ENCODE measurements at places on chromosomes 6 and 20. TPM values are rescaled to one million over a fixed set of nuclear protein-coding genes. Genes with fewer than 3 reads are reported as not detected.

DNA sequence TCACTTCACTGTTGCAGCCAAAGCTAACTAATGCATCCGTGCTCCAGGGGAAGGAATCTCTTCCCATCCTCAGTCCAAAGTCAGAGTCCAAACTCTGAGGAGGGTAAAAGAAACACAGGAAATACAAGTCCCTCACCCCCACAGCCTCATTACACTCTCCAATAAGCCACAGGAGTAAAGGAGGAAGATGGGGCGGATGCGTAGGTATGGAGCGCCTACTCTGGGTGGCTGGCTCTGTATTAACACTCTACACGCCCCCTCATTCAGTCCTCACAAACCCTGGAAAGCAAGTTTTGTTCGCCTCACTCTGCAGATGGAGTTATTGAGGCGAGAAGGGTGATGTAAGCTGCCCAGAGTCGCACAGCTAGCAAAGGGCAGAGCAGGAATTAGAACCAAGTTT, 242.9 kb downstream of the NRN1 start:
- no peak overlapping the region for H3K27ac ChIP-seq
- no peak overlapping the region for H3K4me3 ChIP-seq
- DNase-seq, result no peak
- H3K36me3 ChIP-seq, result no peaks in the 10 kb centered on the region
- no peaks in the 10 kb centered on the region for H3K4me1 ChIP-seq

DNA sequence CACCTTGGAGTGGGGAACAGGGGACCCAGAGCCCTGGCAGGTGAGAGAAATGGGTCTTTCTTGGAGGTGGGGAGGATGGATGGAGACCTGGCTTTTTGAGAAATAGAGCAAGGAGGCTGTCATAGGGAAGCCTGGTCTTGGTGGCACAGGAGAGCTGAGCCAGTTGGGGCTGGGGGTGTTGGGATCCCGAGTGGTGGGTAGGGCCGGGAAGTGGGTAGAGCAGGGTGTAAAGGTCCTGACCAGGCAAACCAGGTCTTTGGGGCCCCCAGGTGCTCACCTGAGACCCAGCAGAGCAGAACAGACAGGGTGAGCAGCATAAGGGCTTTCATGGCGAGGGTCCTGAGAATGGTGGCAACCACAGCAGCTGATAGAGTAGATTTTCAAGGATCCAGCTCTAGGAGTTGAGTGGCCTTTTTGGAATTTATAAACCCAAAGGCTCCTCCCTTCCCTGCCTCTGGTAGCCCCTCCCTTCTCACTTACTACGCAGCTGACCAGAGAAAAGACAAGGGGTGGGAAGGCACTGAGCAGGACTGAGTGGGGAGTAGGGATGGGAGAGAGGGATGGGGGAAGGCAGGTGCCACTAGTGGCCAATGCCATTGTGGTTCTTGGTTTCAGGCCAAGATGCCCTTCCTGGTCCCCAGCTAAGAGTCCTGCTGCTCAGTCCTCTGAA, at the start of gene LY6G6C:
TSS of gene LY6G6C (minus strand) at position 396 of the 670 bp plus-strand sequence. CDS start at position 329, 67 bp downstream.
- DNase-seq, result no peak
- H3K27ac ChIP-seq, result no peak within 1 kb of the TSS
- peaks cover 9% of the 10 kb centered on the region for H3K4me1 ChIP-seq
- H3K4me3 ChIP-seq, result no peak within 1 kb of the TSS
- no peaks in the 10 kb centered on the region for H3K36me3 ChIP-seq

- H3K36me3 ChIP-seq, result no peaks in the 10 kb centered on the region
- no peak overlapping the region for H3K27ac ChIP-seq
- H3K4me3 ChIP-seq, result no peak overlapping the region
- DNase-seq, result no peak
These were observed 65.5 kb downstream of the VIP start for GRCh38 chr6:152816055-152816454.

DNA sequence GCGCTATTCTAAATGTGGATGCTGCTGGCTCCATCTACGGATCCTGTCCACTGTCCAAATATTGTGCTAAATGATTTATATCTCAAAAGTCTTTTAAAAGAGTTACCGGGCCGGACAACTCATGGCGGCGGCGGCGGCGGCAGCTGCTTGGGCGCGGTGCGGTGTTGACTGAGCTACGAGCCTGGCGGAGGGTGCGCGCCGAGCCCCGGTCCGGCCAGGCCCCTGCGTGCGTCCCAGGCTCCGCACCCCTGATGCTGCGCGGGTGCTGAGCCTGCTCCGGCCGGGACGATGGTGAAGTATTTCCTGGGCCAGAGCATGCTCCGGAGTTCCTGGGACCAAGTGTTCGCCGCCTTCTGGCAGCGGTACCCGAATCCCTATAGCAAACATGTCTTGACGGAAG, 303.4 kb downstream of the CENPW start:
- H3K4me1 ChIP-seq, result no peaks in the 10 kb centered on the region
- H3K27ac ChIP-seq, result no peak overlapping the region
- no peaks in the 10 kb centered on the region for H3K27me3 ChIP-seq
- DNase-seq, result no peak
- no peaks in the 10 kb centered on the region for H3K36me3 ChIP-seq

- DNase-seq, result peak; percentile 58
- no peaks in the 10 kb centered on the region for H3K27me3 ChIP-seq
- H3K4me3 ChIP-seq, result no peak overlapping the region
- H3K27ac ChIP-seq, result no peak overlapping the region
These were observed 547.9 kb upstream of the SLC35B3 start for GRCh38 chr6:8983202-8983688.

GRCh38 chr6:165652766-165653165, 10.3 kb downstream of the PDE10A start:
- no peak overlapping the region for H3K4me3 ChIP-seq
- H3K27ac ChIP-seq, result no peak overlapping the region
- H3K27me3 ChIP-seq, result no peaks in the 10 kb centered on the region
- no peaks in the 10 kb centered on the region for H3K36me3 ChIP-seq

DNA sequence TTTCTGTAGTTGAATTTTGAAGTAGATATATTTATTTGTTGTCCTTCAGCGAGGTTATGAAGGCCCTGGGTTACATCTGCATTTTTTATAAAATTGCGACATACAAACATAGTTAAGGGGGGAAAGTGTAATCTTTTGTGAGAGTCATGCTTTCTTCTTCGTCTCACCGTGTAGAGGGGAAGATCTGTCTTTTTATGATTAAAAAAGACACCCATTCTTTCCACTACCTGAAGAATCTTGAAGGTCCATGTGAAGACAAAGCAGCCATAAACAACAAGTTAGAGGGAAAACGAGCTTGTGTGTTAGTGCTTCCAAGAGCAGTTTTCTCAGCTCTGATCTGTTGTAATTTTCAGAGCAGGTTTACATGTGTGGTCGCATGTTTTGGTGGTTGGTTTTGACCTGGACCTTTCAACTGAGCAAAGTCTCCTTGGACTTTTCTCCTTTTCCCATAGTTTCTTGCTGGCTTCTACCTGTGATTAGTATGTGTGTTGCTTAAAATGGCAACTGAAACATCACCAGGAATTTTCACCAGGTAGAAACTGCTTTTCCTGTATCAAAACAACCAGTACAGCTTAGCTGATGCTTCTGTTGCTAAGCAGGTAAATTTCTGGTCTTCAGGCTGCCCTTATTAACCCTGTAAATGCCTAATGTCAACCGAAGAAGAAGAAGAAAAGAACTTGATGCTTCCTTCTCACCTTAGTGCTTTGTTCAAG, 37.3 kb downstream of the RREB1 start:
- H3K4me3 ChIP-seq, result no peak overlapping the region
- no peak overlapping the region for H3K27ac ChIP-seq
- H3K36me3 ChIP-seq, result no peaks in the 10 kb centered on the region
- peaks cover 23% of the 10 kb centered on the region for H3K4me1 ChIP-seq
- H3K27me3 ChIP-seq, result no peaks in the 10 kb centered on the region

GRCh38 chr20:52083627-52084232, 107.8 kb downstream of the ZFP64 start:
- no peaks in the 10 kb centered on the region for H3K27me3 ChIP-seq
- H3K4me1 ChIP-seq, result no peaks in the 10 kb centered on the region
- no peak overlapping the region for H3K4me3 ChIP-seq
- H3K36me3 ChIP-seq, result peaks cover 22% of the 10 kb centered on the region
- DNase-seq, result peak; percentile 75
- no peak overlapping the region for H3K27ac ChIP-seq

GRCh38 chr6:71205336-71205956, 83.2 kb upstream of the OGFRL1 start:
- DNase-seq, result no peak
- no peak overlapping the region for H3K27ac ChIP-seq
- no peaks in the 10 kb centered on the region for H3K36me3 ChIP-seq
- no peak overlapping the region for H3K4me3 ChIP-seq

DNA sequence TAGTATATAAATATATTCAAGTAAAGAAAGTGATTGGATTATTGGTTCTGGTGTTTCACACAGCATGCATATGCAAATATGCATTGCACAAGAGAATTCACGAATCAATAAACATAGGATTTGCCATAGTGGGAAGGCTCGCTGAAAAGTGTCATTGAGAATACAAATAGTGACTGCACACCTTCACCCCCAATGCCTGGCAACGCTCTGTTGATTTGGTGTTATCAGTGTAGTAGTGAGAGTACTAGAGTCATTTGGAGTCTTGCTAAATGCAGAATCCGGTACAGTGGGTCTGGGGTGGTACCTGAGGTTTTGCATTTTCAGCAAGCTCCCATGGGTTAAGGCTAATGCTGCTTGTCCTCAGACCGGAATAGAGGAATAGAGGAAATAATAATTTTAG, 49.7 kb upstream of the NAA20 start:
- peaks cover 44% of the 10 kb centered on the region for H3K36me3 ChIP-seq
- no peaks in the 10 kb centered on the region for H3K27me3 ChIP-seq
- no peak for DNase-seq
- H3K4me3 ChIP-seq, result no peak overlapping the region

- no peaks in the 10 kb centered on the region for H3K27me3 ChIP-seq
- H3K4me3 ChIP-seq, result no peak overlapping the region
- no peaks in the 10 kb centered on the region for H3K36me3 ChIP-seq
- no peaks in the 10 kb centered on the region for H3K4me1 ChIP-seq
- DNase-seq, result no peak
These were observed 25.9 kb upstream of the FOXQ1 start for GRCh38 chr6:1285956-1286355.

DNA sequence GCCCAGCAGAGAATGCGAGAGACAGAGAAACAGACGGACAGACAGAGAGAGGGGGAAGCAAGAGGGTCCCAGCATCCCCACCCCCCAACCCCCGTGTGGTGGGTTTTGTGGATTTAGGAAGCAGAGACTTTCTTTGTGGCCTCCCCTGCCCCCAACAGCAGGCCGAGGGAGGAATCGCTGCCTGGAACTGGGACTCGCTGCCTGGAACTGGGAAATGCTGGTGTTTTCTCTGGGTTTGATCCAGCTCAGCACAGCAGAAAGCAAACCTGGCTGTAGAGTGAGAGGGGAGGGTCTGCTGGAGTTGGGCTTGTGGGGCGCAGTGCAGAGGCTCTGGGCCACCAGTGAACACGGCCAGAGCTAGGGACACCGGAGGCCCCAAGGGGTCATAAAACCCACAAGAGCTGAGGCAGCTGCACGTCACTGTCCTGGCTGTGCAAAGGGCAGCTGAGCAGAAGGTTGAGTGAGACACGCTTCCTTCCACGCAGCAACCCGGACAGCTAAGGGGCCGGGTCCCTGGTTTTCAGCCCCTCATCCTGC, 181.8 kb downstream of the TAF4 start:
- H3K4me3 ChIP-seq, result no peak overlapping the region
- no peaks in the 10 kb centered on the region for H3K36me3 ChIP-seq
- H3K4me1 ChIP-seq, result no peaks in the 10 kb centered on the region
- DNase-seq, result no peak

GRCh38 chr6:135360222-135360621, 137.3 kb downstream of the AHI1 start:
- no peaks in the 10 kb centered on the region for H3K36me3 ChIP-seq
- DNase-seq, result no peak
- H3K4me1 ChIP-seq, result peaks cover 17% of the 10 kb centered on the region
- H3K4me3 ChIP-seq, result no peak overlapping the region
- no peaks in the 10 kb centered on the region for H3K27me3 ChIP-seq

DNA sequence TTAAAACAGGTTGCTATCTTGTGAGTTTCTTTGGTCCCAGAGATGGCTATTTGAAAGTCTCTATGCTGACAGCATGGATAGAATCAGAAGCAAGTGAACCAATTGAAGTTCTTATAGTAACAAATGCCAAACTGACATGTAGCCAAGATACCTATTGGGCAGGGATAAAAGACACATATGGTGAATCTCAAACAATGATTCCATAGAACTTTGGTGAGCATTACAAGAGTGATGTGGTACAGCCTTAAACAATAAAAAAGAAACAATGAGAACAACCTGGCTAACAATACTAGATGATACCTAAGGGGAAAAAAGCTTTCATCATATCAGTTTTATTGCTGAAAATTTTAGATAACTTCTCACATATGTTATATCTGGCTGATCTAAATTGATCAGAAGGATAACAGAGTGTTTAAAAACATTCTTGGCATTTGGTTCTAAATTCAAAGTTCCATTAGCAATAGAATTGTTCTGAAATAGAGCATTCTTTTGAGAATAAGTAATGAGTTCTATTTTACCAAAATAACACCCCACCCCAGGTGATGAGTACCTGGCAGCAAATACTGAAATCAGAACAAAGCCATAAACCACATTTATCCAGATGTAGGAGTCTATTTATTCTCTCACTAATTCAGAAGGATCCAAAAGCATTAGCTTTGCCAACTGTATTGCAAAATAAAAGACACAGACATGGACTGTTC, 5.8 kb upstream of the HMGCLL1 start:
- no peaks in the 10 kb centered on the region for H3K27me3 ChIP-seq
- H3K36me3 ChIP-seq, result no peaks in the 10 kb centered on the region
- DNase-seq, result no peak

DNA sequence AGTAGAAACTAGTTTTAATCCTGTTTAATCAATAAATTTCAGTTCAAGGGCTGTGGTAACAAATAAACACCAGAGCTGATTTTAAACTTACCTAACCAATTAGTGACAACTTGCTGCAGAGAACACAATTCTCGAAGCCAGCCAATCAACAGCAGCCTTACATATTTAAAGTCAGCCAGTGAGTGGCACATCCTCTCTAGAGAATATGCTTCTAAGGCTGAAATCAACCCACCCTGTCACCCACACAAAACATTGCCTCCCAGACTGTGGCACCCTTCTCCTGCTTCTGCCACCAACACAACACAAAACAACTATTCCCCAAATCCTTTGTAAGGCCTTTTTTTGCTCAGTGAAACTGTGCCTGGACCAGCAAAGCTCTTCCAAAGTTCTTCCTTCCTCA, 306.0 kb downstream of the EYA4 start:
- H3K27me3 ChIP-seq, result peaks cover 2% of the 10 kb centered on the region
- H3K4me3 ChIP-seq, result no peak overlapping the region
- H3K27ac ChIP-seq, result no peak overlapping the region
- no peaks in the 10 kb centered on the region for H3K36me3 ChIP-seq

GRCh38 chr20:58472273-58473018, 42.8 kb downstream of the APCDD1L start:
- no peak for DNase-seq
- no peaks in the 10 kb centered on the region for H3K36me3 ChIP-seq
- H3K4me3 ChIP-seq, result no peak overlapping the region
- H3K4me1 ChIP-seq, result no peaks in the 10 kb centered on the region
- no peaks in the 10 kb centered on the region for H3K27me3 ChIP-seq

The JAG1 gene
- 31.7 TPM for total RNA-seq

The DNAH8 gene
- 0.97 TPM for total RNA-seq

The C6orf163 gene
- 2.5 TPM for total RNA-seq

The C6orf120 gene
- 30.1 TPM for total RNA-seq

The COL9A3 gene
- total RNA-seq, result 0.76 TPM

The KCNK15 gene
- total RNA-seq, result not detected

The CAGE1 gene
- total RNA-seq, result not detected

The PRDM13 gene
- total RNA-seq, result not detected

The EDN1 gene
- total RNA-seq, result 493 TPM

The MAPK13 gene
- 8.2 TPM for total RNA-seq

All from endothelial cell of umbilical vein (primary cell).